ENCODE measurements at places on chromosomes 4 and X. TPM values are rescaled to one million over a fixed set of nuclear protein-coding genes. Genes with fewer than 3 reads are reported as not detected.

DNA sequence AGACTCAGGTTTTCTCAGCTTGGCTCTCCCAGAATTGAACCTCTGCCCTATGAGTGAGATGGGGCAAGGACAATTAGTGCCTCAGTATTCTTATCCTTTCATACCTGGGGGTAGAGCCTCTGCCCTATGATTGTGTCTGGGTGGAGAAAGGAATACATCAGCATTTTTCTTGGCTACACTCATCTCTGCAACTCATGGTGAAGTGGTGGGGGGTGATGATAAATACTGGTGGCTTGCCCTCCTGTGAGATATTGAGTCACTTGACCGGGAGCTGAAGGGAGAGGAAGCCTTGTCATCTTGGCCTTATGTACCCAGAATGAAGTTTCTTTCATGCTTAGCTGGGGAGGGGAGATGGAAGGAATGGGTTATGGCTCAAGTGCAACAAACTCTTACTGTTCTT lies 71.3 kb upstream of the ENOX2 start:
- no peak for DNase-seq

Gene INTU
- 19.9 TPM for polyA plus RNA-seq

DNA sequence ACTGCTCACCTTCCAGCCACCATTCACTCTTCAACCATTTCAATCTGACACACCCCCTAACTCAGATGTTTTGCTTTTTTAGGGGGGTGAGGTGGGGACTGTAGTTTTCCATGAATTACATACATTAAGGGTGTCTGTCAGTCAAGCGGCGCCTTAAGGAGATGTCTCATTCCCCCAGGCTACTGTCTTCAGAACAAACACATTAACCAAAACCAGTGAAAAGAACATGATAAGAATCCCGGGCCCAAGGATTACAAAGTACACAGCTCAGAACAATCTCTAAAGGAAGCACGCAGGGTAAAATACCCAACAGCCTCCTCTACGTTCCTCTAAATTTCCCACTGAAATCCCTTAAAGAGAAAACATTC lies 62.5 kb upstream of the IRF2 start:
- no peak for DNase-seq

DNA sequence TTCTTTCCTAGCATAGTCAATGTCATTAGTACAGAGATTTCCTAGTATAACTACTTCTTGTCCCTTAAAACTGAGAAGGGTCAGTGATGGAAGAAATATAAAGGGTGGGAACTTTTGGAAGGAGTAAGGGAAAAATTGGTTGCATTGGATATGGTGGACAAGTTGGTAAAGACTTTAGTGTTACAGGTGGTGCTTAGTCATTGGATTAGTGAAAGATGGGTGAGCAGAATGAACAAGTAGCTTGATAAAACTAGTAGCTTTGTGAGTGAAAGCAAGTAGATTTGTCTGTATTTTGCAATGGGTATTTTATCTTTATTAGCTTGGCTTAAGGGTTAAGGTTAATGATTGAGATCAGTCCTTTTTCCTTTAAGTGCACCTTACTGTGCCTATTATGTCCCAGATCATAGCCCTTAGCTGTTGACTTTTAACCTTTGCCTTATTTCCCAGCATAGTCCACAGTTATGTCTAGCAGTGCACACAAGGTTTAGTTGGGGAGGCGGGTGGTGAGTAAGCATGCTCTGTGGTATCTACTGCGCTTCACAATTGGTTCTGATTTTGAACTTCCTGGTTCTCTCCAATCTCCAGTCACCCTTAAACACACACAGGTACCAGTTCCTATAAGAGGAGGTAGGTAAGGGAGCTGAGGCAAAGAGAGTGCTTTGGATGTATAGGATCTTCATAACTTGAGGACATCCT lies 9.5 kb downstream of the WDR44 start:
- no peak for DNase-seq

DNA sequence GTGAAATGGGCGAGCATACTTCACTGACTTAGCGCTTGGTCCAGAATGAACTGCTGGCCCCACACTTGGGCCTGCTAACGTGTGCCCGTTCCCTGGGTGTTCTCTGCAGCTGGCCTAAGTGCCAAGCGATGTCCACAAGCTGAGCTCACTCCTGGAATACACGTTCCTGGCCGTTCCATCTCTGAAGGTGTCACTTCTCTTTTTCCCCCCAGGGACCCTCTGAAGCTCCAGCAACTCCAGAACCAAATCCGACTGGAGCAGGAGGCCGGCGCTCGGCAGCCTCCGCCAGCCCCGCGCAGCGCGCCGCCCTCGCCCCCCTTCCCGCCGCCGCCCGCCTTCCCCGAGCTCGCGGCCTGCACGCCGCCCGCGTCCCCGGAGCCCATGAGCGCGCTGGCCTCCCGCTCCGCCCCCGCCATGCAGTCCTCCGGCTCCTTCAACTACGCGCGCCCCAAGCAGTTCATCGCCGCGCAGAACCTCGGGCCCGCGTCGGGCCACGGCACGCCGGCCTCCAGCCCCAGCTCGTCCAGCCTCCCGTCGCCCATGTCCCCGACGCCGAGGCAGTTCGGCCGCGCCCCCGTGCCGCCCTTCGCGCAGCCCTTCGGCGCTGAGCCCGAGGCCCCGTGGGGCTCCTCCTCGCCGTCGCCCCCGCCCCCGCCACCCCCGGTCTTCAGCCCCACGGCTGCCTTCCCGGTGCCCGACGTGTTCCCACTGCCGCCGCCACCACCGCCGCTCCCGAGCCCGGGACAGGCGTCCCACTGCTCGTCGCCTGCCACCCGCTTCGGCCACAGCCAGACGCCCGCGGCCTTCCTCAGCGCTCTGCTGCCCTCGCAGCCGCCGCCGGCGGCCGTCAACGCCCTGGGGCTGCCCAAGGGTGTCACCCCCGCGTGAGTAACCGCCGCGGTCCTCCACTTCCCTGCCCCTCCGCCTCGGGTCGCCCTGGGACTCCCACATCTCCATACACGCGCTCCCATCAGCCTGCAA lies 132.3 kb downstream of the CBR4 start:
- no peak for DNase-seq

Gene ADGRG4
- polyA plus RNA-seq: not detected

DNA sequence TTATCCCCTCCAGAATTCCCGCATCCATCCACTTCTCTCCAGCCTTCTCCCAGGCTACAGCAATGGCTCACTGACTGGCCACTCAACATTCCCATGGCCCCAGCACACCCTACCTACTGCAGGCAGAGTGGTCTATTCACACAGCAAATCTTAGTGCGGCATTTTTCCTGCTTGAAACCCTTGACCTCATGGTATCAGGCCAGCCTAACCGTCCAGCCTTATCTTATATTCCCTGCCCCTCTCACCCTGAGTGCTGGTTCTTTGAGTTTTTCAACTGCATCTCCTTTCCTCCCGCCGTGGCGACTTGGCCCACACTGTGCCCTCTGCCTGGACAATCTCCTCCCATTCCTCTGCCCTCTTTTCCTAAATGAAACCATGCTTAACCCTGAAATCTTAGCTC lies 10.0 kb upstream of the S100G start:
- no peak for DNase-seq

Gene SUPT20HL1
- polyA plus RNA-seq: not detected

Gene PRPS2
- polyA plus RNA-seq: 89.1 TPM

Gene CT45A10
- polyA plus RNA-seq: not detected

- DNase-seq: no peak
These were observed 200.0 kb downstream of the IL1RAPL1 start for GRCh38 chrX:28787206-28787605.

Gene MAGEA10
- polyA plus RNA-seq: not detected

DNA sequence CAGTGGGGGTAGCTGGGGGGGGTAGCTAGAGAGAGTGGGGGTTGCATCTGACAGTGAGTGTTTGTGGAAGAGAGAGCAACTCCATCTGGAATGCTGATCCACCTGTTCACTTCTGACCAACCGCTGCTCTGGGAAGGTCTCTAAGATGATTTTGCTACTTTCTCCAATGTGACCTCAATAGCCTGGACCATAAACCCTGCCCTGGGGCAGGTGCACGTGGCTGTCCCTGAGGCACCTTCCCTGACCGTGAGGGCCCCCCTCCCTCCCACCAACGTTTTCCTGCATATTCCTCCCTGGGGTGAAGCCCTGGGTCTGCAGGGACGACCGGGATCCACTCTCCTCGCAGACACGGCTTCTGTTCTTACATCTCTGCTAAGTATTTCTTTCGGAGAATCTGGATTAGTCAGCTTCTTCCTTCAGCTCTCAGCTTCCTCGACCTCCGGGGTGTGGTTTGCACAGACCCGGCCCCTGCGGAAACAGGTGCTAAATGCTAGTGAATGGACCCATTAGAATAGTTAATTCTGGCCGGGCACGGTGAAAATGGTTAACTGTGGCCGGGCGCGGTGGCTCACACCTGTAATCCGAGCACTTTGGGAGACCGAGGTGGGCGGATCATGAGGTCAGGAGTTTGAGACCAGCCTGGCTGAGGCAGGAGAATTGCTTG lies 21.4 kb upstream of the PLCXD1 start:
- DNase-seq: no peak

- DNase-seq: no peak
These were observed 34.3 kb downstream of the TFDP3 start for GRCh38 chrX:133183806-133184205.

DNA sequence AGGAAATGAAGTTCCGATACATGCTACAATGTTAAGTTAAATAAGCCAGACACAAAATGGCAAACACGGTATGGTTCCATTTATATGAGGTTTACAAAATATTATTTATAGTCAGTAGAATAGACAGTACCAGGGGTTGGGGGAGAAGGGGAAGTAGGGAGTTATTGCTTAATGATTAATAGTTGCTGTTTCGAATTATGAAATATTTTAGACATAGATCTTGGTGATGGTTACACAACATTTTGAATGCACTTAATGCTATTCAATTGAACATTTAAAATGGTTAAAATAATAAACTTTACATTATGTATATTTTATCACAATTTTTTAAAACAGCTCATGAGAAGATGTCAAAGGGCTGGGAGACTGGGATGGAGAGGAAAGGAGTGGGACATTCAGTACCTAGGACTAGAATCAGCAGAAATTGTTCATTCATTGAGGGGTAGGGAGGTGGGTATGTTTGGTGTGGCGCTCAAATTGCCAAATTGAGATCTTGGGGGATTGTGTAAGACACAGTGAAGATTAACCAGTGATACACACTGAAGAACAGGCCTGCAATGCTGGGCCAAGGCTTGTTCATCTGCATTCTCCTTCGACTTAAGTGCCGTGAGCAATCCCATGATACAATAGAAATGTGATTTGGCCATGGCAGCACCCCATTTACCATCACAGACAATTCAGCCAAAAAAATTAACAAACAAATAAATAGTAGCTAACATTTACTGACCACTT lies 165.6 kb upstream of the GALNT7 start:
- DNase-seq: no peak

Gene SHISA3
- polyA plus RNA-seq: 480 TPM

DNA sequence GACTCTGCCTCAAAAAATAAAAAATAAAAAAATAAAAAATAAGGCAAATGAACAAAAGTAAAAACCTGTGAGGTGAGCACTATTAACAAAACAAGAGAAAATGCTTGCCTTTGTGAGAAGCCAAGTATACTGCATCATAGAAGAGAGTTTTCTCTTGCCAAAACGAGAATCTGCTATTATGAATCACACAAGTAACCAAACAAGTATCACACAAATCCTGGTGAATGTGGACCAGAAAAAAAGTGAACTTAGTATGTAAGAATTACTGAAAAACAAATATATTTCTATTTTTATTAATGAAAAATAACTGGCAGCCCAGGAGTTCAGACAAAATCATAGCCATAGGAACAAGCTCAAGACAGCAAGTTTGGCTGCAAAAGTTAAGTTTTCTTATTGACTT lies 193.5 kb downstream of the PDGFC start:
- no peak for DNase-seq

- DNase-seq: no peak
These were observed 2.0 kb downstream of the RAB40A start for GRCh38 chrX:103517246-103517645.

Data from left renal pelvis (tissue), 4 donors.